ENCODE measurements at places on chromosomes 5 and 9.

- peaks cover 8% of the 10 kb centered on the region for H3K4me1 ChIP-seq
- H3K4me3 ChIP-seq, result no peak overlapping the region
- no peak overlapping the region for H3K27ac ChIP-seq
- no peak for DNase-seq
- peaks cover 3% of the 10 kb centered on the region for H3K36me3 ChIP-seq
Measured at GRCh38 chr5:40521108-40521785, 158.5 kb upstream of the PTGER4 start.

DNA sequence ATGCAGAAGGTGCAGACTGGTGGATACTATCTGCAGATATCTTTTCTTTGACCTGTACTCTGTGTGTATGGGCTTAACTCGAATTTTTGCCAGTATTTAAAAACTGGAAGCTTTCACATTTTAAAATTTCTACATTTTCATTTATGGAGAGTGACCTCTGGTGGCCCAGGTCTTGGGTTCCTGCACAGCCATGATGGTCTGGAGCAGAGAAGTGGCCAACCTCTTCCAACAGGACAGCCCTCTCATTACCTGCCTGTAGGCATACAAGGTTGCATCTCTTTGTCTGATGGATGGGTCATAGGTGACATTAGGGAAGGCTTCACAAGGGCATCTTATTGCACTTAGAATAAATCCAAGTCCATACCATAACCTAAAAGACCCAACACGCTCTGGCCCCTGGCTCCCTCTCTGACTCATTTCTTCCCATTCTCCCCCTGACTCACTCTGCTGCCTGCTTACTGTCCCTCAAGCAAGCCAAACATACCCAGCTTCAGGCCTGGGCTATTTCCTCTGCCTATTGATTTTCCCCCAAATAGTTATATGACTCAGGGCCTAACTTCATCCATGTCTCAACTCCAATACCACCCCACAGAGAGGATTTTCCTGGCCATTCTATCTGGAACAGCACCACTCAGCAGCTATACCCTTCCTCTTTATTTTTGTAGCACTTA is 113.3 kb upstream of the SLC1A3 start:
- no peak overlapping the region for H3K27ac ChIP-seq
- H3K27me3 ChIP-seq, result no peaks in the 10 kb centered on the region
- H3K4me1 ChIP-seq, result no peaks in the 10 kb centered on the region
- DNase-seq, result no peak
- no peak overlapping the region for H3K4me3 ChIP-seq

GRCh38 chr5:2900360-2900759 is 148.9 kb upstream of the IRX2 start:
- H3K27ac ChIP-seq, result no peak overlapping the region
- H3K36me3 ChIP-seq, result no peaks in the 10 kb centered on the region
- H3K27me3 ChIP-seq, result no peaks in the 10 kb centered on the region
- H3K4me1 ChIP-seq, result no peaks in the 10 kb centered on the region
- H3K4me3 ChIP-seq, result no peak overlapping the region

DNA sequence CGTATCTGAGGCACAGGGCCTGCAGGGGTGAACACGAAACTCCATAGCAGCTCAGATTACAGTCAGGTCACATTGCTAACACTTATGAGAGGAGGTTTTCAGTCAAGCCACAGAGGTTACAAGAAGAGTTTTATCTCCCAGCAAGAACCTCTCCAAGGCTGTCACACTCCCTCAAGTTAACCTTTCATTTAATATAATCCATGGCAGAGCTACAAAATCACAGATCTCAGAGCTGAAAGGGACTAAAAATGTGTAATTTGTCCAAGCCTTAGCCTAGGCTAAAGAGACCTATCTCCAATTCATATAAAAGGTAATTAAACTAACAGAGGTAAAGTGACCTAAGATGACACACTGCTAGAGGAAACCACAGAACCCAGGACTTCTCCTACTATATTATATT is 57.2 kb downstream of the MLANA start:
- peaks cover 22% of the 10 kb centered on the region for H3K4me1 ChIP-seq
- peaks cover 4% of the 10 kb centered on the region for H3K36me3 ChIP-seq
- DNase-seq, result no peak

DNA sequence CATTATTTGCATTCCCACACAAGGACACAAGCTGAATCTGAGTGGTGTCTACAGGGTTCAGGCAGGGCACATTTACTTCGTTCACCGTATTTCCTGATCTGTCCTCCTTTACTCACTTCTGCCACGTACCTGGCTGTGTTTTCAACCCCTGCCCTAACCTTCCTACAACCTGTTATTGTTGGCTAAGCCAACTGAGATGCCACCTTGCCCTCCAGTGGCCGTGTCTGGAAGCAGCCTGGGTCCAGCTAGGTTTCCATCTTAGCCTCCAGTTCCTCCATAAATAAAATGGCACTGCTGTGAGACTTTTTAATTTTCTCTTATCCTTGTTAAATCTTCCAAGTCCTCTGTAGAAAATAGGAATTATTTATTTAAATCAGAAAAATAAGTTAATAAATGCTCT is 64.8 kb downstream of the ATP10B start:
- DNase-seq, result no peak
- no peaks in the 10 kb centered on the region for H3K4me1 ChIP-seq
- H3K4me3 ChIP-seq, result no peak overlapping the region
- H3K36me3 ChIP-seq, result no peaks in the 10 kb centered on the region
- H3K27ac ChIP-seq, result no peak overlapping the region

- no peak overlapping the region for H3K4me3 ChIP-seq
- peaks cover 3% of the 10 kb centered on the region for H3K36me3 ChIP-seq
- H3K4me1 ChIP-seq, result peaks cover 2% of the 10 kb centered on the region
- no peak for DNase-seq
Measured at GRCh38 chr9:130498298-130498917, 53.6 kb downstream of the ASS1 start.

DNA sequence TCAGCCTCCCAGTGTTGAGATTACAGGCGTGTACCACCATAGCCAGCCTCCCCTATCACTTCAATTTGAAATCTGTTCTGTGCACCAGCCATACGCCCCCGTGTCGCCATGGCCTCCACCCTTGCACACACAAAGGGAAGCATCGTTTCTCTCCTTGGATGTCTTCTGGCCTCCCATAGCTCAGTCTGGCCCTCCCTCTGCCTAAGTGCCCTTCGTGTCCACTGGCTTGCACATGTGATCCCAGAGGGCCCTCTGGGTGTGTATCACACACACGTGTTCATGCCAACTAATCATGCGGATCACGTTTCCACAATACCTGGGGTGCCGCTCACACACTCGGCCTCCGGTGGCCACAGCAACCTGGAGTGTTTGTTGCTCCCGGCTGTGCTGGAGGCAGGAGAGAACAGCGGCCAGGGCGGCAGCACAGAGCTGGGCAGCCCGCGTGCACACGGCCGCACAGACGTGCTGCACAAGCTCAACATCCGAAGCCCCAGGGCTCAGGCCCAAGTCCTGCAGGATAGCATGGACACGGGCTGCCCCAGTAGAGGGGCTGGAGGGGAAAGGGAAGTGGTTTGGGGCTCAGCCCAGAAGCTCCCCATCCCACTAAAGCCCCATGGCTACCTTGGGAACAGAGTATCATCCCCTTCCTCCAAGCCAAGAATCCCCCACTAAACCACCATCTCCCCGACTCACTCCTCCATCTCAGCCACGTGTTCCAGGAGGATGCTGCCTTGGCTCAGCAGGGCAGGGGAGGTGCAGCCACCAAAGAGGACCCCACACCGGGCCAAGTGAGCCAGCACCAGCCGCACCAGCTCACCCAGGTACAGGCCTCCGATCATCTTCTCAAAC is 10.9 kb downstream of the HK3 start:
- H3K4me1 ChIP-seq, result no peaks in the 10 kb centered on the region
- H3K36me3 ChIP-seq, result no peaks in the 10 kb centered on the region
- no peak for DNase-seq
- peaks cover 4% of the 10 kb centered on the region for H3K27me3 ChIP-seq
- H3K27ac ChIP-seq, result no peak overlapping the region

GRCh38 chr5:147732291-147732883 is 50.1 kb downstream of the JAKMIP2 start:
- DNase-seq, result no peak
- no peak overlapping the region for H3K4me3 ChIP-seq
- no peaks in the 10 kb centered on the region for H3K4me1 ChIP-seq
- no peak overlapping the region for H3K27ac ChIP-seq
- no peaks in the 10 kb centered on the region for H3K27me3 ChIP-seq

- H3K36me3 ChIP-seq, result no peaks in the 10 kb centered on the region
- H3K4me1 ChIP-seq, result peaks cover 4% of the 10 kb centered on the region
- DNase-seq, result no peak
- H3K27ac ChIP-seq, result no peak overlapping the region
Measured at GRCh38 chr9:37017546-37017945, 16.5 kb downstream of the PAX5 start.

DNA sequence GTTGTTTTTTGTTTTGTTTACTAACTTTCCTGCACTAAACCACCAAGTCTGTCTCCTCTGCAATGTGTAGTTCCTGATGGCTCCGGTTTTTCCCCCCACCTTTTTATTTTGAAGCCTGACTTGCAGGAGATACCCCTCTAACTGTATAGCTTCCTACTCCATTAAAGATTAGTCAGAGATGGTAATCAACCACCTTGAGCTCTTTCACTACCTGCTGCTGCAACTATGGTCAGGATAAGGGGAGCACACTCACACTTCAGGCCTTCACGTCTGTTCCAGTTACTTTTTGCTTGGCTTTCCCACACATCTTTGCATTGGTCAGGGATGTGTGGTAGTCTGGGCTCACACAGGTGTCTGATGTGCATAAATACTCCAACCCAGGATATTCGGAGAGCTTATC is 63.4 kb downstream of the NR6A1 start:
- H3K27me3 ChIP-seq, result peaks cover 19% of the 10 kb centered on the region
- no peaks in the 10 kb centered on the region for H3K36me3 ChIP-seq
- H3K27ac ChIP-seq, result no peak overlapping the region

DNA sequence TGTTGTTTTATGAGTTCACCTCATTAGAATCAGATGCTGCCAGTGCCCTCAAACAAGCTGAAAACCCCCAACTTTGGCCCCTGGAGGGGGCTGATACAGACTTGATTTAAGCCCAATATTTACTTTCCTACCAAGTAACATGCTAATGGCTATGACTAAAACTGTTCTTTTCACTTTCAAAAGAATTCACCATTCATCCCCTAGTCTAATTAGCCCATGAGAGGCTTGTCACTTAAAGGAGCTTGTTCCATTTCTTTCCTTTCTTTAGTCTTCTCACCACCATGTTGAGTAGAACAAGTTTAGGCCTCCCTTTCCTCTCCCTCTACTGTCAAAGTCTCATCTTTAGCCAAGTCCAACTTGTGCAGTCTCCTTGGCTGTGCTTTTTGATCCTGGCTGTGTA is 50.4 kb downstream of the EPB41L4B start:
- H3K36me3 ChIP-seq, result no peaks in the 10 kb centered on the region
- no peak for DNase-seq
- H3K27me3 ChIP-seq, result peaks cover 5% of the 10 kb centered on the region
- H3K4me3 ChIP-seq, result no peak overlapping the region
- no peak overlapping the region for H3K27ac ChIP-seq

- DNase-seq, result no peak
- peaks cover 5% of the 10 kb centered on the region for H3K4me1 ChIP-seq
- no peak overlapping the region for H3K4me3 ChIP-seq
- no peak overlapping the region for H3K27ac ChIP-seq
Measured at GRCh38 chr9:85216601-85217000, 525.2 kb downstream of the AGTPBP1 start.

DNA sequence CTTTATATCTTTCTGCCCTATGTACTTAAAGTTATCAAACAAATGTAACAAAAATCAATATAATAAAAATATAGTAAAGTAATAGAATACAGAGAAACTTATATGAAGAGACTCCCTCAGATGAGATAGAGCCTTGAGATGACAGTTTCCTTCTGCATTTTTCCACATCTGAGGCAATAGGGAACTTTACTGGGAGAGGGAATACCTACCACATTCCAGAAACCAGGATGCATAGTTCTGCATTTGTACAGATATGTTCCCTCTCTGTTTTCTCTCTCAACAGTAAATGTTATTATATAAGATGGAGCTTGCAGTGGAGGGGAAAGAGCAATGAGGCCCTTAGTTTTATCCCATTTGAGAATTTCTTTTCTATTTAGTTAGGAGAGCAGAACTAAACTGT is 109.6 kb upstream of the KCNN2 start:
- H3K36me3 ChIP-seq, result no peaks in the 10 kb centered on the region
- no peak for DNase-seq
- no peak overlapping the region for H3K4me3 ChIP-seq
- no peaks in the 10 kb centered on the region for H3K27me3 ChIP-seq
- H3K4me1 ChIP-seq, result no peaks in the 10 kb centered on the region

GRCh38 chr5:40490464-40491111 is 189.1 kb upstream of the PTGER4 start:
- H3K4me1 ChIP-seq, result peaks cover 66% of the 10 kb centered on the region
- no peak for DNase-seq
- H3K4me3 ChIP-seq, result peak overlapping the region; percentile 37
- H3K27ac ChIP-seq, result peak overlapping the region; percentile 82
- peaks cover 3% of the 10 kb centered on the region for H3K27me3 ChIP-seq

- no peak for DNase-seq
- no peaks in the 10 kb centered on the region for H3K4me1 ChIP-seq
- H3K4me3 ChIP-seq, result no peak overlapping the region
- H3K27ac ChIP-seq, result no peak overlapping the region
- peaks cover 2% of the 10 kb centered on the region for H3K36me3 ChIP-seq
- H3K27me3 ChIP-seq, result peaks cover 12% of the 10 kb centered on the region
Measured at GRCh38 chr5:53313145-53313544, 167.3 kb upstream of the FST start.

DNA sequence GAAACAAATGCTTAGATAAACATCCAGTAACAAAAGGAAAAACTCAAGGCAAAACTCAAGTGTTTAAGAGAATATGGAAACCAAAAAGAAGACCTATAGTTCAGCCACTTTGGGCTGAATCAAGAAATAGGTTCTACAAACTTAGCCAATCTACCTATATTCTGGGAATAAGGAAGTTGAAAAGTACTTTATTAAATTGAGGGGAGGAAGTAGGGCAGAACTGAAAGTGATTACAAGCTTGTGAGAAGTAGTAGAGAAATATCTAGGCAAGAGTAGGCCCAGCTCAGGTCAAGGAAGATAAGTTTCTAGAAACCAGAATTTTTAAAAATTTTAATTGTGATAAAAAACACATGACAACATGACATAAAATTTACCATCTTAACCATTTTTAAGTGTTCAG is 384.8 kb upstream of the PCSK5 start:
- no peak for DNase-seq
- H3K27ac ChIP-seq, result no peak overlapping the region
- H3K36me3 ChIP-seq, result no peaks in the 10 kb centered on the region
- no peaks in the 10 kb centered on the region for H3K4me1 ChIP-seq

DNA sequence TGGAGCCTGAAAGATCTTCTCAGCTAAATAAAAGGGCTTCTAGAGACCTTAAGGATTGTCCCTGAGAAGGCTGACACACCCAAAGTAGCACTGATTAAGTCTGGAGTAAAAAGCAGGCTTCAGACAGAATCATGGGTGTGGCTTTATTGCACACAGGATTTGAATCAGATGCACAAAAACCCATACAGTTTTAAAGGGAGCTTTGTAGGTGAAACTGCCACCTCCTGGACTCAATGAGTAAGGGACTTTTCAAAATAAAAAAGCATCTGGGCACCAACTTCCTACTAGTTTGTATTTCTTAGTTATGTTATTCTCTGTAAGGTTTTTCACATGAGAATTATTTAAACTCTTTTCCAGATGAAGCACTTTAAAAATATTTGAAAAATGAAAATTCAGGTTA is 129.4 kb downstream of the EDIL3 start:
- H3K36me3 ChIP-seq, result no peaks in the 10 kb centered on the region
- H3K27ac ChIP-seq, result no peak overlapping the region
- no peaks in the 10 kb centered on the region for H3K4me1 ChIP-seq
- DNase-seq, result no peak
